NCI-H1048 (cell line): ENCODE measurements at places on chromosomes 1 and 21.

DNA sequence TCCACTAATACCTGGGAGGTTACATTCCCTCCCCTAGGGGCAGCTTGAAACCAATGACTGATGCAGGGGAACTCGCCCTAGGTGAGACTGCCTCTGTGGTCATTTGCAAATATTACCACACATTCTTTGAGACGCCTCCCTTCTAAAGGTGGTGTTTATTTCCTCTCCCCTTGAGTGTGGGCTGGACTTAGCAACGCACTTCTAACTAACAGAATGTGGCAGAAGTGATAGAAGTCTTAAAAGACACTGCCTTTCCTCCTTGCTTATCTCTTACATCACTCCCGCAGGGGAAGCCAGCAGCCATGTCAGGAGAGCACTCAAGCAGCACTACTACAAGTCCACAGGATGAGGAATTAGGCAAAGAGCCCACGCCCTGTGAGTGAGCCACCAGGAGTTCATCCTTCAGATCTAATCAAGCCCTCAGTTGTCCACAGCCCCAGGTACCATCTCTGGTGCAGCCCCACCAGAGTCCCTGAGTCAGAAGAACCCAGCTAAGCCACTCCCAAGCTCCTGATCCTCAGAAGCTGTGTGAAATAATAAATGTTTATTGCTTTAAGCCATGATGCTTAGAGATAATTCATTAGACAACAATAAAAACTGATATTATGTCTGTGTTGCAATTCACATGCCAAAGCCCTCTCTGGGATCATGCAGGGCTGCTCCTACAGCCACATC, 14.8 kb upstream of the MATN1 start:
- DNase-seq, result no peak

GRCh38 chr1:89692601-89693521, 59.9 kb downstream of the LRRC8C start:
- DNase-seq, result no peak

- DNase-seq, result no peak
These were observed 36.4 kb downstream of the CHML start for GRCh38 chr1:241603731-241604245.

GRCh38 chr1:20080441-20081352, 10.7 kb downstream of the PLA2G5 start:
- no peak for DNase-seq
